ENCODE measurements at places on chromosomes 6 and 20. TPM values are rescaled to one million over a fixed set of nuclear protein-coding genes. Genes with fewer than 3 reads are reported as not detected.

Gene CYP21A2
- total RNA-seq: 0.92 TPM

Gene SUMO4
- total RNA-seq: 3.3 TPM

Gene LRRN4
- total RNA-seq: 227 TPM

- DNase-seq: no peak
- peaks cover 8% of the 10 kb centered on the region for H3K36me3 ChIP-seq
- no peaks in the 10 kb centered on the region for H3K4me1 ChIP-seq
Measured at GRCh38 chr6:42226645-42227143, 9.0 kb upstream of the MRPS10 start.

GRCh38 chr6:153873541-153873940 lies 165.5 kb upstream of the OPRM1 start:
- H3K4me3 ChIP-seq: no peak overlapping the region
- no peak for DNase-seq
- H3K36me3 ChIP-seq: no peaks in the 10 kb centered on the region
- no peak overlapping the region for H3K27ac ChIP-seq
- H3K27me3 ChIP-seq: no peaks in the 10 kb centered on the region

DNA sequence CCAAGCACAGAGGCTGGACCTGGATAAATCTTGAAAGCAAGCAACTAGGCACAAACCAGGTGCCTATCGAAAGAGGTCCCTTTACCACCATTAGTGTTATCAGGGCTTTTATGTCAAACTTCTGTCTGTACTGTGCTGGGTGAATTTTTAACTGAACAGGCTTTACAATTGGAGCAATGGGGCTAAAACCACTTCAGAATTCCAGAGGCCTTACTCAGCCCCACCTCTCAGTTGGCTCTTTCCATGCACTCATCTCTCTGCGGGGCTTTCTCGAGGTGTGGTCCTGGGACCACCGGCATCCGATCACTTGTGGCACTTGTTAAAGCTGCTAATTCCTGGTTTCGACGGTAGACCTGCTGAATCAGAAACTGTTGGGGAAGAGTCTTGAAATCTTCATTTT lies 232.5 kb downstream of the SOX4 start:
- H3K36me3 ChIP-seq: no peaks in the 10 kb centered on the region
- no peak overlapping the region for H3K4me3 ChIP-seq
- H3K27ac ChIP-seq: no peak overlapping the region
- H3K4me1 ChIP-seq: peaks cover 6% of the 10 kb centered on the region

DNA sequence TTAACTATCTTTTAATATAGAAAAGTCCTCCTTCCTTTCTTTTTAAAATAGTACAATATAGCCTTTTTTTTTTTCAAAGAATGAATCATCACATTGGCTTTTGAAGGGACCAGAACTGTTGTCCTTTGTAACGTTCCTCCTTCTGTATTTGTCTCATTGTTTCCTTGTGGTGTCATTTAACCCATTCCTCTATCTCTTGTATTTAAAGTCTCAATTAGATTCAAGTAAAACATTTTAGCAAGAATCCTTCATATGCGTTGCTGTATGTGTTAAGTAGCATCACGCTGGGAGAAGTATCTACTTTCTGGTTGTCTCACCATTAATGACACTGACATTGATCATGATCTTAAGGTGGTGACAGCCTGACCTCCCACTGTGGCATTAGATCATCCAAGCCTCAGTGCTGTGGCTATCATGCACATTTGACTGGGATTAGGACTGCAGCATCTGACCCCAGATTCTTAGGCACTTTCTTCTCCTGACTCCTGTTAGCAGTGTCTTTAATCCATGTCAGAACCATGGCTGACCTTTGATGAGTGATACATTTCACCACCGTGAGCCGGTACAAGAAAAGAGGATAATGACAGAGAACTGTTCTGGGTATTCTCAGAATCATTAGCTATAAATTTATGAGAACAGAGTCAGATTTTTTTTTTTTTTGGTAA lies 67.5 kb upstream of the TFB1M start:
- H3K36me3 ChIP-seq: no peaks in the 10 kb centered on the region
- H3K4me3 ChIP-seq: no peak overlapping the region
- no peak overlapping the region for H3K27ac ChIP-seq

DNA sequence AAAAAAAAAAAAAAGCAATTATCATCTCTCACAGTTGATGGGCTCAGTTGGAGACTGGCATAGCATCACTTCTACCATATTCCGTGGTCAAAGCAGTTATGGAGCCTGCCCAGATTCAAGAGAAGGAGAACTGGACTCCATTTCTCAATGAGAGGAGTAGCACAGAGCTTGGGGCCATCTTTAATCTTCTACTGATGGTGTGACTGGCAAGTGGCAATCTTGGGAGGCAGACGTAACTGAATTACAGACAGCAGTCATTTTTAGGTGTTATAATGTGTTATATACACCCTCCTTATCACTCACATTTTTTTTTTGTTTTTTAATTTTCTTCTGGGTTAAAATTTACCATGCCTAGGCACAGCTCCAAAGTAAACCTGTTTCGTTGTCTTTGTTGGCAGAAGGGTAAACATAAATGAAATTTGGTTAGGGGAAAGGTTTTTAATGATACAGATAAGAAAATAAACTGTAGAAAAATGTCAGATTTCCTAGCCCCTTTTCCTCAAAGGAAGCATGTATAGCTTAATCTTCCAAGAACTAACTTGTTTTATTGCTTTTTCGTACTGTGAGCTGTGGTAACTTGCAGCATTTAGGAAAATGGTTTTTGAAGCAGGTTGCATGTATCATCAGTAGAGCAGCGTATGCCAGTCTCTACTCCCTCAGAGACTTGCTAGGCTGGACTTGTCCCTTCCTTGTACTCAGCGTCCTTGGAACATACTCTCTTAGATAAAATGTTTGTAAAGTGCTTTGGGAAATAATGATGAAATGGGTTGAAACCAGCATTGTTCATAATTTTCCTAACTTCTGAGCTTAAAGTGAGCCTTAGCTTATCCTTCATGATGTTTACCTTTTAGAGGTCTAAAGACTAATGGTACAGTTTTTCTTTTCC lies 25.7 kb downstream of the ZFAND3 start:
- DNase-seq: no peak
- H3K27ac ChIP-seq: no peak overlapping the region
- no peak overlapping the region for H3K4me3 ChIP-seq

DNA sequence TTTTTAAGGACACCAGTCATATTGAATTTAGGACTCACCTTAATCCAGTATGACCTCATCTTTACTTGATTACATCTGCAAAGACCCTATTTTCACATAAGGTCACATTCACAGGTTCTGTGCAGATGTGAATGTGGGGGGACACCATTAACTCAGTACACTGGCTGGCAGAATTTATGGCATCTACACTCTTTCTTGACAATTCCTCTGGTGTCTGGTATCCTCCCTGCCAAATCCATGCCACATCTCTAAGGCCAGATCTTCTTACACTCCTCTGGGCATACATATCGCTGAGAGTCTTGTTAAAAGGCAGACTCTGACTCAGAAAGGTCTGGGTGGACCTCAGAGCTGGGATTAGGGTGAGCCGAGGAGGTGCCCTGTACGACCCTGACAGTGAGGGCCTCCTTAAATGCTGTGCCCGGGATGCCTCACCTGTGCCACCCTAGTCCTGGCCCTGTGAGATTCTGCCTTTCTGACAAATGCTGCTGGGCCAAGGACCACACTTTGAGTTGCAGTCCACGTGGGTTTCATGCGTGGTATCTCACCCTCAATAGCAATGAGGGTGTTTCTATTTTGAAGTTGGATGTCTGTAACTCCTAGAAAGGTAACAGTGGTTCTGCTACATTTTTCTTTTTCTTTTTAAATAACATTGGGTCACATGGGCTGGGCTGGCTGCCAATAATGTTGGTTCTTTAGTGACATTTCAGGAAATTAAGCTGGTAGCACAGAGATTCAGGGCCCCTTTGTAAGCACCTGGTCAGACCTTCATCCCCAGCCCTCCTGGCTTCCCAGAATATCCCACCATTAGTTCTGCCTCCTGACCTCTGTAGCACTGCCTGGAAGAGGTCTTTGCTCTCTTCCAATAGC lies 17.2 kb upstream of the LRRN4 start:
- peaks cover 36% of the 10 kb centered on the region for H3K4me1 ChIP-seq
- H3K27ac ChIP-seq: peak overlapping the region; percentile 80
- no peaks in the 10 kb centered on the region for H3K27me3 ChIP-seq
- DNase-seq: no peak

DNA sequence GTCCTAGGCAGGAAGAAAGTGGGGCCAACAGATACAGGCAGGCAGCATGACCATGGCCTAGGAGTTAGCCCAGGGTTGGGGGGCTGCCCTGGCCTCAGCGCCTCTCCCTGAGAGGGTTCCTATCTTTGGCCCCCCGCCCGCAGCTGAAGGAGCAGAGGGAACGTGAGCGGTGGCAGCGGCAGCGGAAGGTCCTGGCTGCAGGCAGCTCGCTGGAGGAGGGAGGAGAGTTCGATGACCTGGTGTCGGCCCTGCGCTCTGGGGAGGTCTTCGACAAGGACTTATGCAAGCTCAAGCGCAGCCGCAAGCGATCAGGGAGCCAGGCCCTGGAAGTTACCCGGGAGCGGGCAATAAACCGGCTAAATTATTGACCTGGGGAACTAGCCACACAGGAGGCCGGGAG lies 32.6 kb downstream of the MOCS1 start:
- no peak overlapping the region for H3K27ac ChIP-seq
- no peaks in the 10 kb centered on the region for H3K4me1 ChIP-seq
- no peak for DNase-seq
